ENCODE measurements at places on chromosomes 5 and 9.

DNA sequence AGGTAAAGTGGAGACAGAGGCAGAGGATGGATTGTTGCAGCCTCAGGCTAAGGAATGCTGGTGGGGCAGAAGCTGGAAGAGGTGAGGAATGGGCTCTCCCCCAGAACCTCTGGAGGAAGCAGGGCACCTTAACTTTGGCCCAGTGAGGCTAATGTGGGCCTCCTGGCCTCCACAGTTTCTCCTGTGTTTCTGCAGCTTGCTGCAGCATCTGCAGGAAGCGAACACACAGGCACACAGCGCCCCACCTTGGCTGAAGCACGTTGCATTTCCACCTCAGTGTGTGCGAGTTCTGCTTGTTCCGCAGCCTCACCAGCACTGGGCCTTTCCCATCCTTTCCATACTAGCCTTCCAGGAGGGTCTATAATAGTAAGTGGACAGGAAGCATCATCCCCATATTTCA, 27.2 kb upstream of the ASS1 start:
- no peak overlapping the region for H3K27ac ChIP-seq
- no peaks in the 10 kb centered on the region for H3K36me3 ChIP-seq
- no peak for DNase-seq
- H3K4me3 ChIP-seq, result no peak overlapping the region
- no peaks in the 10 kb centered on the region for H3K4me1 ChIP-seq

DNA sequence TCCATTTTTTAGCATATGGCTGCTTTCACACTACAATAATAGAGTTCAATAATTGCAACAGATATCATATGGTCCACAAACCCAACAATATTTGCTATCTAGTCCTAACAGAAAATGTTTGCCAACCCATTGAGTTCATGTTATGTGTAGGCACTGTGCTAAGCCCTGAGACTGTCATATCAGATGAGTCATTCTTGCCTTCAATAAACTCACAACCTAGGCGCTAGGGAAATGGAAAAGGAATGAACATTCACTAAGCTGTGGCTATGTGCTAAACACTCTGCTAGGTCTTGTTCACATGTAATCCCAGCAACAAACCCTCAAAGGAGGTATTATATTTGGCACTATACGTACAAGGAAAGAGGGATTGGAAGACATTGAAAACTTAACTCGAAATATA, 8.4 kb upstream of the TIMD4 start:
- no peaks in the 10 kb centered on the region for H3K4me1 ChIP-seq
- H3K36me3 ChIP-seq, result no peaks in the 10 kb centered on the region
- no peak overlapping the region for H3K27ac ChIP-seq
- H3K27me3 ChIP-seq, result no peaks in the 10 kb centered on the region

GRCh38 chr5:29230591-29230990, 1962.9 kb upstream of the CDH6 start:
- DNase-seq, result no peak
- no peaks in the 10 kb centered on the region for H3K36me3 ChIP-seq
- H3K27ac ChIP-seq, result no peak overlapping the region

DNA sequence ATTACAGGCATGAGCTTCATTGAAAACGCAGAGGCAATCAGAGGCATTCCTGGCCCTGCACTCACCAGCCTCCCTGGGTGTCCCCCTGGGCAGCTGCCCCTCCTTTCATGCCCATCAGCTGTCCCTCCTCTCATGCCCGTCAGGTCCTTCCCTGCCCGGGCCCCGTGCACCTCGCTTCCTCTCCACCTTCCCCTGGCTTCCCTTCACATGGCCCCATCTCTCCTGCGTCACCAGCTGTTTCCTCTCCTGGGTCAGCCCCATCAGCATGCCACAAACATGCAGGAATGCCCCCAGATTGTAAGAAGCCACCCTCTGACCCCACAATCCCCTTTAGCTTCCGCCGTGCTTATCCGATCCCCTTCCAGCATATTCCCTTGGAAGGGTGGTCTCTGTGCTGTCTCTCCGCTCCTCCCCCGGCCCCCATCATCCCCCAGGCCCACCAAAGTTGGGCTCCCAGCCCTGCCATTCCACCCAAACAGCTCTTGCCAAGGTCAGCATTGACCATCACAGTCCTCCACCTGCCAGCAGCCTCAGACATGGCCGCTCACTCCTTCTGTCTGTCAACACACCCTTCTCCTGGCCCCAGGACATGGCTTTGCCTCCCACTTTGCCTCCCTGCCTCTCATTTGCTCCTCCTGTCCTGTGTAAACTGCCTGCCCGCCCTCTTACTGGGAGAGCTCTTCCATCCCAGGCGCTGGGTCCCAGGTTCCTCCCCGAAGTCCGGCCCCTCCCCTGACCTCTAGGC, 98.6 kb upstream of the IER5L start:
- H3K36me3 ChIP-seq, result no peaks in the 10 kb centered on the region
- DNase-seq, result no peak
- H3K4me3 ChIP-seq, result no peak overlapping the region
- H3K4me1 ChIP-seq, result no peaks in the 10 kb centered on the region
- no peak overlapping the region for H3K27ac ChIP-seq

DNA sequence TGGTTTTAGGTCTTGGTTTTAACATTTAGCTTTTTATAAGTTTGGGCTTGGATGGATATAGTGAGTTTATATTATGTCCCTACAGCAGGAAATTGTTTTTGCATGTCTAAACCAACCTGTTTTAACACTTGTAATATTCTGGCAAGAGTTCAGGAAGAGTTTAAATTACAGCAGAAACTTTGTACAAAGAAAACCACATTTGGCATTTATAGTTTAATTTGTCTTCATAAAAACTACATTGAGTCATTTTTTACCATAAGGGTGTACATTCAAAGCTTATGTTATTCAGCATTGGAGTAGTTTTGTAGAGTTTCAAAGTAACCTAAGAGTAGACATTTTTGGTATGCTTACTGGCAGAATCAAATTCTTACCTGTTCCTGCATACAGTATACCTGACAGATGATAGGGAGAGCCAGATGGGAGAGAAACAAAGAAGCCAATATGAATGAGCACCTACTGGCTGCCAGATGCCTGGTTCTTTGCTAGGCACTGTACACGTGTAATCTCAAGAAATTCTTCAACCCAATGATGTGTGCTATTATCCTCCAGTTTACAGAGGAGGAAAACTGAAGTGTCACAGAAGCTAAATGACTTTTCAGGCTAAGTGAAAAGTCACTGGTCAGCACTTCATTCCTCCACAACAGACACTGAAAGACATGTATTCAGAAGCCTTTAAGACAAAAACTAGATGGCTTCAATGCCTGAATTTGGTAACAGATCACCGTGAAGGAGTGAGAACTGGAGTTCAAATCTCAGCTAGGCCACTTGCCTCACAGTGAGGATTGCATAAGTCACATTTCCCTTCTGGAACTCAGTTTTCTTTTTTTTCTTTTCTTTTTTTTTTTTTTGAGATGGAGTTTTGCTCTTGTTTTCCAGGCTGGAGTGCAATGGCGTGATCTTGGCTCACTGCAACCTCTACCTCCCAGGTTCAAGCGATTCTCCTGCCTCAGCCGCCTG, 25.9 kb upstream of the ECM2 start:
- H3K4me3 ChIP-seq, result no peak overlapping the region
- DNase-seq, result no peak
- no peak overlapping the region for H3K27ac ChIP-seq
- H3K27me3 ChIP-seq, result no peaks in the 10 kb centered on the region

Measured in esophagus muscularis mucosa (tissue), 4 donors.